Cardiac muscle cell (in vitro differentiated cells and primary cell): ENCODE measurements at places on chromosomes 2 and 18. TPM values are rescaled to one million over a fixed set of nuclear protein-coding genes. Genes with fewer than 3 reads are reported as not detected.

GRCh38 chr2:222518570-222519381 is 94.4 kb downstream of the SGPP2 start:
- H3K27ac ChIP-seq: peak overlapping the region; percentile 22
- no peaks in the 10 kb centered on the region for H3K4me1 ChIP-seq
- no peak overlapping the region for H3K4me3 ChIP-seq
- peak; percentile 7 for DNase-seq

GRCh38 chr2:225091336-225091735 is 49.1 kb upstream of the DOCK10 start:
- H3K4me3 ChIP-seq: no peak overlapping the region
- H3K4me1 ChIP-seq: no peaks in the 10 kb centered on the region
- H3K27me3 ChIP-seq: no peaks in the 10 kb centered on the region
- DNase-seq: no peak

GRCh38 chr2:208791257-208791656 is 384.7 kb downstream of the PTH2R start:
- H3K27ac ChIP-seq: no peak overlapping the region
- H3K4me3 ChIP-seq: no peak overlapping the region
- no peaks in the 10 kb centered on the region for H3K4me1 ChIP-seq

DNA sequence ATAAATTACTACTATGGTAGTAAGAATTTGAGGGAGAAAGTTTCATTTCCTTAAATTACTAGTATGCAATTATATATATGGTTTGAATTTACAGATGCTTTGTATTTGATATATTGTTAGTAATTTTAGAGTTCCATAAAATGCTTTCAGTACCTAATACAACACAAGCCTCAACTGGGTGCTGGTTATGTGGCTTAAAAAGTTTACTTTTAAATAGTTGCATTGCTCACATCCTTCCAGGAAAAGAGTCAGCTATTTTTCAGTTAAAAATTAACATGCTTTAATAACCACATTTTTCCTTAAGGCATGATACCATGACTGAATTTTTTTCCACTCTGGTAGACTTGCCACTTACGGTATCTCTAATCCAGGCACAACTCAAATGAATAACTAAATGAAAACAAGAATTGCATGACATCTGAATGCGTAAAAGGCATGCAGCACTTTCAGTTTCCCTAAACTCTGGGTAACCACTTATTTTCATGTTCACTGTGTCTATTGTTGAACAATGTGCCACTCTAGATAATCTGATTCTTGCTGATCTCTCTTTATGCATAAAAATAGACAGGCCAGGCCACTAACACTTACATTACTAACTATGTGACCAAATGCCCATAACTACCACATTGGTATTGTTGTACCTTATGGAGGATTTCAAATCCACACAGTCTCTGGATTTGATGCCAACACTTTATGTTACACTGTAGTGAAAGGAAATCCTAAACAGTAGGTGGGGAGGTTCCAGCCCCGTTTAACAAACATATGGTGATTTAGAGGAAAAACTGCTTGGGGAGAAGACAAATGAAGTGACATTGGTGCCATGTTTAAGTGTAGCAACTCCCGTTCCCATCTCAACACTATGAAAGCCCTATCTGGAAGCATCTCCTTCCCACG is 35.5 kb upstream of the SLC35F5 start:
- no peak for DNase-seq
- H3K36me3 ChIP-seq: no peaks in the 10 kb centered on the region
- no peaks in the 10 kb centered on the region for H3K4me1 ChIP-seq
- H3K27me3 ChIP-seq: no peaks in the 10 kb centered on the region
- H3K27ac ChIP-seq: no peak overlapping the region
- no peak overlapping the region for H3K4me3 ChIP-seq

DNA sequence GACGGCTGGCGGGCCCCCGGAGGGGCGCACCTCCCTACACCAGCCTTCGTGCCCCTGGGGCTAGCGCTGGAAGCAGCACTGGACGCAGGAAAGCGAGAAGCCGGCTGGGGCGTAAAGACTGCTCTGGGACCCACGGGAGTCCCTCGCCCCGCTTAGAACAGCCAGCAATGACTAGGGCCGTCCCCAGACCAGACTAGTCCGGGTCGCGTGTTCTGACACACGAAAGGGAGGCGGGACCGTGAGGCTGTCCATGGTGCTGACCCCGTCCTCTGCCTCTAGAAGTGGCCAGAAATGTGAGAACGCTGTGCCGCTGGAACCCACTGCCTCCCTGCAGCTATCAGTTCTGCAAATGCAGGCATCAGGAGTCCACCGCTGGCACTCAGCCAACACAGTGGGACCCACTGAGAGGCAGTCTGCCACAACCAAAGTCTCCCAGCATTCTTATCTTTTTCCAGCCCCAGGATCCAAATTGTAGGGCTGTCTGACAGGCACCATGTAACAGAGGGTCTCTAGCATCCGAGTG is at the start of gene UCN:
UCN (minus strand) TSS at position 87 of the 523 bp plus-strand sequence. CDS start 550 bp downstream, outside the sequence.
- no peak within 1 kb of the TSS for H3K27ac ChIP-seq
- DNase-seq: peak; percentile 91
- peaks cover 6% of the 10 kb centered on the region for H3K36me3 ChIP-seq
- H3K27me3 ChIP-seq: peaks cover 40% of the 10 kb centered on the region

PARD6G gene
- total RNA-seq: 8.7 and 10.3 TPM in 2 replicates

- H3K4me1 ChIP-seq: no peaks in the 10 kb centered on the region
- H3K36me3 ChIP-seq: no peaks in the 10 kb centered on the region
- H3K27me3 ChIP-seq: no peaks in the 10 kb centered on the region
- DNase-seq: no peak
- no peak overlapping the region for H3K27ac ChIP-seq
Measured at GRCh38 chr2:191922736-191923651, 76.1 kb upstream of the CAVIN2 start.

DNA sequence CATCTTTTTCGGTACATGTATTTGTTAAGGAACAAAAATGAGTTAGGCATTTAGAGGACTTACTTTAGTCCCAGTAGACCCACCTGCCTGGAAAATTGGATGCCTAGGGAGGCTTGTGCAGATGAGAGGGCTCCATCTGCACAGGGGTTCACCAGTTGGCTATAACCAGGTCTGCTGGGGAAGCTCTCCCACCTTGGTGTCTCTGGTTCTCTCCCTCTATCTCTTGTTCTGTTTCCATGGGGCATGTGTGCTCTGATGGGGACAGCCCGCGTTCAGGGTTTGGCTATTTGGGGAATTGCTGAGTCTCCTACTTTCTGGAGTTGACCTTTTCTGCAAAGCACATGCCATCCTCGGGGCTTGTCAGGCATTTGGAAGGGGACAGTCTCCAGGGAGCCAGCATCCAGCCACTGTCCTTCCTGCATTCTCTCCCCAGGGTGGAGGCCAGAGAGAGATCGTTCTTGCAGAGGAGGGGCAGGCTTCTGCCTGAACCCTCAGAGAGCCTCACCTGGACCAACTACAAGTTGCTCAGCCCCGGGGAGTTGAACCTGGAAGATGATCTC is 157.3 kb downstream of the KLHL29 start:
- no peak overlapping the region for H3K4me3 ChIP-seq
- no peaks in the 10 kb centered on the region for H3K4me1 ChIP-seq
- H3K27ac ChIP-seq: no peak overlapping the region
- H3K27me3 ChIP-seq: no peaks in the 10 kb centered on the region

EVX2 gene
- total RNA-seq: 0.06 and 0.11 TPM in 2 replicates

SAG gene
- not detected in 2 replicates for total RNA-seq

ZEB2 gene
- 27.0 and 41.2 TPM in 2 replicates for total RNA-seq

NT5DC4 gene
- total RNA-seq: not detected in 2 replicates

DNA sequence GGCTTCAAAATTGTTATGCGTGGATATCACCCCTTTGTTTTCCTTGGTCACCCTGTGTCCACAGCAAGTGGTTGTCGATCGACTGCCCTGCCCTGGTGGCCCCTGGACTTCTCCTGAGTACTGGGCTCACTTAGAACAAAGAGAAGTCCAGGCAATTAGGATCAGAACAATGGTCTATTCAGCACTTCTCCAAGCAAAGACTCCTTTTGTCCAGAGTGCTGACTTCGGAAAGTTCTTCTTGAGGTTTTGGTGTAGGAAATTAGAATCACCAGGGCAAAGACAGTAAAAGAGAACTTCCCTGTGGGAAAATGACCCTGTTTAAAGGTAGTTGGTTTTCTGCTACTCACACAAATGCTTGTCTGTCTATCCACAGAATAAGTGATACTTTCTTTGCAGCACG is 173.9 kb downstream of the FHOD3 start:
- peak overlapping the region; percentile 94 for H3K27ac ChIP-seq
- no peak overlapping the region for H3K4me3 ChIP-seq

ZNF396 gene
- total RNA-seq: 2.8 TPM in 2 replicates

DNA sequence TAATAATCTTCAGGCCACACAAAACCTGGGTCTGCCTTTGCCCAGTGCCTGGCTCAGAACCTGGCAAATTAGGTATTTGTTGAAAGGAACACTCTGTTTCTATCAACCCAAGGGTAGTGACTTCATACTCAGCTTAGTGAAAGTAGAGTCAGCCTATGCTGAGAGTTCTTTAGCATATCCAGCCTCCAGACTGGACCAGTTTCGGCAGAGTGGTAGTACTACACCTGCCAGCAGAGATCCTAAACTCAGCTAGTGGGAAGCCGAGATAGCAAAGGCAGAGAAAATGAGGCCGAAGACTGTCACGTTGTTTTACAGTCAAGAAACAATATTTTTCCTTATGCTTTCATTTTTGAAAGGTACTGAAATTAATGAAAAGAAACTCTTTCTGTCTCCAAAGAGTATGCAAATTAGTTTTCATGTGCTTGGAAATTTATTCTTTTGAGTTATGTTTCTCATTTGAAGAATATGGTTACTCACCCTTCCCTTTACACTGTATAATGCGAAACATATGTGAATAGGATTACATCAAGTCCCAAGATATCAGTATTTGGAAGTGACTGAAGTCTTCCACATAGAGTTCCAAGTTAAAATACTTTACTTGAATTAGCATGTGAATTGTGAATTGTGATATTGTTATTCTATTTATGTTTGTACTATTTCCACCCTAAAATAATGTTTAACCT is 52.2 kb upstream of the UGP2 start:
- no peaks in the 10 kb centered on the region for H3K27me3 ChIP-seq
- no peak overlapping the region for H3K27ac ChIP-seq
- no peak overlapping the region for H3K4me3 ChIP-seq
- H3K4me1 ChIP-seq: no peaks in the 10 kb centered on the region

DNA sequence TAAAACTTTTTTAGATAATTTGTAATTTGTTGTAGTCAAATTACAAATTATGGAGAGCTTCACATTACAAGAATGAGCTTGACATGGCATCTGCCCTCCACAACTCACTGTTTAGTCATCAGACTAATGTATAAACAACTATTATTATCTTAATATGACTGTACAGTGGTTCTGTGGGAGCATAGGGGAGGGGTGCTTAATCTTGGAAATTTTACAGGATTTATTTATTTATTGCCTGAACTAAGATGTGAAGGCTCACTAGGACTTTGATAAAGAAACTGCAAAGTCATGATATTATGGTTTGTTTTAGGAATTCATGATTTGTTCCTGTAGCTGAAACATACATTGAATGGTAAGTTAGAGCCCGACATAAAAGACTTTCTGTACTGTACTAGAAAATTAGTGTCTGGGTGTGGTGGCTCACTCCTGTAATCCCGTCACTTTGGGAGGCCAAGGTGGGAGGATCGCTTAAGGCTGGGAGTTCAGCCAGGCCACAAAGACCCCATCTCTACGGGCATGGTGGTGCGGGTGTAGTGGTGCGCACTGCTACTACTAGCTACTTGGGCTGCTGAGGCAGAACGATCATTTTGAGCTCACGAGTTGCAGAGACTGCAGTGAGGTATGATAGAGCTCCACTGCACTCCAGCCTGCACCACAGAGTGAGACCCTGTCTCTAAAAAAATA is 2.1 kb downstream of the MARCHF7 start:
- H3K36me3 ChIP-seq: peaks cover 4% of the 10 kb centered on the region
- H3K27ac ChIP-seq: no peak overlapping the region
- DNase-seq: no peak
- H3K27me3 ChIP-seq: no peaks in the 10 kb centered on the region

CCDC85A gene
- 8.1 and 9.6 TPM in 2 replicates for total RNA-seq

DNA sequence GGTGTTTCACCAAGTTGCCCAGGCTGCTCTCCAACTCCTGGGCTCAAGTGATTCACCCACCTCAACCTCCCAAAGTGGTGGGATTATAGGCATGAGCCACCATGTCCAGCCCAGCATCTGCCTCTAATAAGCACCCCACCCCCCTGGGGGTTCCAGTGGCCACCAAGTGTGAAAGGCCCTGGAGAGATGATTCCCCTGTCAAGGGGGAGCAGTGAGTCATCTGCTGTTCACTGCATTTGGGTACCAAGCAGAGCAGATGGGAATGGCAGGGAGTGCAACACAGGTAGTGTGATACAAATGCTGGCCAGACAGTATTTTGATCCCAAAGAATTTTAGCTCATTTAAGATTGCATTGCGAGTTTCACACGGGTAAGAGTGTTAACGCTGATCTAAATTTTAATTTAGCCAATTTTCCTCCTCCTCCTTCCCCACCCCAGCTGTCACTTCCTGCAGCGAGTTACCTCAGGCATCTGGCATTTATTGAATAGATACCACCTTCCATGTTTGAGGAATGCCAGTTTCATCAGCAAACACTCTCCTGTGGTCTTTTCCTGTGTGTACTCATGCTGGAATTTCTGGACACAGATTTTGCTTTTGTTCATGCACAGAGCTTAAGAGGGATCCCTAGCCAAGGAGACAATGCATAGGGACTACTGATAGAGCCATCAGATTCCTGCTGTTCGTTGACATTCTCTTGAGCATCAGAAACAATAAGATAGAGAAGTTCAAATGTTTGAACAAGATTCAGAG is 32.4 kb upstream of the NCK2 start:
- H3K27ac ChIP-seq: no peak overlapping the region
- H3K27me3 ChIP-seq: no peaks in the 10 kb centered on the region
- H3K4me1 ChIP-seq: no peaks in the 10 kb centered on the region
- no peak overlapping the region for H3K4me3 ChIP-seq

SCN9A gene
- total RNA-seq: 1.4 and 2.4 TPM in 2 replicates

DNA sequence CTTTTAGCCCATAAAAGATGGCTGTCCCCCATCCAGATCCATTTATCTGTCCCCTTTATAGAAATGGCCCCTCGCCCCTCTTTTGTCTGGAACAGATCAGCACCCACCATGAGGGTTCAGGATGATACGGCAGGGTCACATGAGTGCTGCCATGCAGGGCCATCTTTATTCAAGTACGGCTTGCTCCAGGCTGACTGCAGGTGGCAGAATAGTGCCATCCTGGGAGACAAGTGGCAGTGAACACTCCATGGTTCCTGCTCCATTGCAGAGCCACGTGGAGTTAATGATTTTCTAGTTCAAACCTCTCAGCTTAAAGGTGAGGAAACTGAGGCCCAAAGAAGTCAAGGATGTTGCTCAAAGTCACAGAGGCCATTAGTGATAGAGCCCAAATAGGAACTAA is 180.6 kb downstream of the CLIP4 start:
- H3K36me3 ChIP-seq: no peaks in the 10 kb centered on the region
- no peak overlapping the region for H3K4me3 ChIP-seq
- H3K4me1 ChIP-seq: no peaks in the 10 kb centered on the region
- H3K27me3 ChIP-seq: peaks cover 6% of the 10 kb centered on the region
- H3K27ac ChIP-seq: no peak overlapping the region

GAD1 gene
- total RNA-seq: 0.11 and 0.12 TPM in 2 replicates

GRCh38 chr2:27123302-27124150 is at the start of gene ABHD1:
ABHD1 (plus strand) TSS chr2:27123815; CDS start chr2:27123949, 134 bp downstream.
- H3K4me1 ChIP-seq: no peaks in the 10 kb centered on the region
- H3K36me3 ChIP-seq: no peaks in the 10 kb centered on the region
- no peak within 1 kb of the TSS for H3K27ac ChIP-seq

- H3K4me1 ChIP-seq: no peaks in the 10 kb centered on the region
- no peak overlapping the region for H3K4me3 ChIP-seq
- DNase-seq: no peak
- H3K27me3 ChIP-seq: no peaks in the 10 kb centered on the region
Measured at GRCh38 chr2:134636714-134637113, 82.1 kb downstream of the TMEM163 start.
